Type B pancreatic cell (in vitro differentiated cells): ENCODE measurements at places on chromosomes 5 and 9. TPM values are rescaled to one million over a fixed set of nuclear protein-coding genes. Genes with fewer than 3 reads are reported as not detected.

GRCh38 chr5:72557167-72558045 is 50.2 kb upstream of the ZNF366 start:
- H3K36me3 ChIP-seq = no peaks in the 10 kb centered on the region
- H3K4me3 ChIP-seq = peak overlapping the region; percentile 78
- peaks cover 21% of the 10 kb centered on the region for H3K4me1 ChIP-seq

- H3K27ac ChIP-seq = no peak overlapping the region
- no peaks in the 10 kb centered on the region for H3K36me3 ChIP-seq
- no peak for DNase-seq
- no peaks in the 10 kb centered on the region for H3K4me1 ChIP-seq
- peaks cover 9% of the 10 kb centered on the region for H3K27me3 ChIP-seq
Observed at GRCh38 chr9:117784996-117785395, 80.8 kb downstream of the TLR4 start.

- peak overlapping the region; percentile 48 for H3K27ac ChIP-seq
- peak; percentile 64 for DNase-seq
- H3K4me1 ChIP-seq = peaks cover 32% of the 10 kb centered on the region
- H3K27me3 ChIP-seq = peaks cover 31% of the 10 kb centered on the region
- no peaks in the 10 kb centered on the region for H3K36me3 ChIP-seq
- H3K4me3 ChIP-seq = peak overlapping the region; percentile 82
Observed at GRCh38 chr5:1010641-1011046, 2.0 kb downstream of the NKD2 start.

DNA sequence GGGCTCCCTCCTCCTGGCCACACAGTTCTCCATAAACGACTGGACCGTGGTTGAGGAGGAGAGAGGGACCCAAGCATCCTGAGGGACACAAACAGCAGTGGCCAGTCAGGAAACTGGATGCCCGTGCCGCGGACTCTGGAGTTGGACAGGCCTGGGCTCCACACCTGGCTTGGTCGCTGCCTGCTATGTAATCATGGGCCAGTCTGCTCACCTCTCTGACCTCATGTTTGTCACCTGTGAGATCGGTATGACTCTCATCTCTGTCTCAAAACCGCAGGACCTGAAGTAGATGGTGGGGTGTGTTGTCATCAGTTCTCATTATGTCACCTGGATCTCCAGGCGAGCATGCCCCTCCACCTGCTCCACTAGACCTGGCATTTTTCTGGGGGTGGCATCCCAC is 14.5 kb downstream of the CXXC5 start:
- H3K27ac ChIP-seq = no peak overlapping the region
- H3K4me3 ChIP-seq = no peak overlapping the region
- H3K27me3 ChIP-seq = no peaks in the 10 kb centered on the region
- DNase-seq = no peak

DNA sequence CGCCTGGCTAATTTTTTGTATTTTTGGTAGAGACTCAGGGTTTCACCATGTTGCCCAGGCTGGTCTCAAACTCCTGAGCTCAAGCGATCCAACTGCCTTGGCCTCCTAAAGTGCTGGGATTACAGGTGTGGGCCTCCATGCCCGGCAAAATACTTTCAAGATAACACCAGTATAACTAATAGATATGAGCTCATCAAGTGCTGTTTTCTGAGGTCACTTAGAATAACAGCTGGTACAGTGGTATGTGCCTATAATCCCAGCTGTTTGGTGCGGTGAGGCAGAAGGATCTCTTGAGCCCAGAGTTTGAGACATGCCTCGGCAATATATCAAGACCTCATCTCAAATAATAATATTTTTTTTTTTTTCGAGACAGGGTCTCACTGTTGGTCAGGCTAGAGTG is 30.5 kb upstream of the CREBRF start:
- H3K4me1 ChIP-seq = no peaks in the 10 kb centered on the region
- H3K4me3 ChIP-seq = no peak overlapping the region
- H3K27me3 ChIP-seq = no peaks in the 10 kb centered on the region
- H3K36me3 ChIP-seq = peaks cover 18% of the 10 kb centered on the region

TMC1 gene
- total RNA-seq = not detected in 2 replicates

DNA sequence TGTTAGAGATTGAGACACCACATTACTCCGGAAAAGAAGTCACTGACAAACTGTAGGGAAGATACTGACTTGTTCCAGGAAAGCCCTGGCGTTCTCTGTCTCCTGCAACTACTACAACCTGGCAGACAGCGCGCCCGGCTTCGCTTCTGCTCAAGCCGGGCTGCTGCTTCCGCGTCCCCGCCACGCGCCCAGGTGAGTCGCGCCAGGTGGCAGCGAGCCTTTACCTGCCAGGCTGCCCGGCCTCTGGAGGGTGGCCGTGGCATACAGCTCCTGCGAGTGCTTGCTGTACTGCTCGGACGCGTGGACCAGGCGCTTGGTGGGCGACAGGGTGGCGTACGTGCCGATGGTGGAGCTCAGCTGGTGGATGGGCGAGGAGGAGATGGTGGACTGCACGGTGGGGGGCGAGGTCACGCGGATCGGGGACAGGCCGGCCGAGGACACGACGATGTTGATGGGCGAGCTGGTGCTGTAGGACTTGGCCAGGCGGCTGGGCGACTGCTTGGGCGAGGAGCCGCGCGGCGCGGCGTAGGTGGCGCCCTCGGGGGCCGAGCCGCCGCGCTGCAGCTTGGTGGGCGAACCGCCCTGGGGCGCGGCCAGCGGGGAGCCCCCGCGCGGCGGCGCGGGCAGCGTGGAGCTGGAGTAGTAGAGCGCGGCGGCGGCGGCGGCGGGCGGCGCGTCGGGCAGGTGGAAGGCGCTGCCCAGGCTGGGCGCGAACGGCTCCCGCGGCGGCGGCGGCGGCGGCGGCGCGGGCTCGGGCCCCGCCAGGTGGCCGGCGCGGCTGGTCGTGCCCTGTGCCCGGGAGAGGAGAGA is 519.6 kb downstream of the CTNND2 start:
- H3K27ac ChIP-seq = peak overlapping the region; percentile 7
- H3K36me3 ChIP-seq = peaks cover 12% of the 10 kb centered on the region
- H3K4me1 ChIP-seq = peaks cover 10% of the 10 kb centered on the region
- H3K4me3 ChIP-seq = peak overlapping the region; percentile 82

STPG3 gene
- 0.31 TPM in 1 of 2 replicates, not detected in the other for total RNA-seq
